ENCODE measurements at places on chromosomes 2 and 18.

GRCh38 chr2:241390301-241391206 lies 34.5 kb downstream of the FARP2 start:
- no peak for DNase-seq

- no peak for DNase-seq
Measured at GRCh38 chr2:226446406-226447001, 353.1 kb downstream of the IRS1 start.

- no peak for DNase-seq
Measured at GRCh38 chr2:231337807-231338759, 57.4 kb upstream of the B3GNT7 start.

DNA sequence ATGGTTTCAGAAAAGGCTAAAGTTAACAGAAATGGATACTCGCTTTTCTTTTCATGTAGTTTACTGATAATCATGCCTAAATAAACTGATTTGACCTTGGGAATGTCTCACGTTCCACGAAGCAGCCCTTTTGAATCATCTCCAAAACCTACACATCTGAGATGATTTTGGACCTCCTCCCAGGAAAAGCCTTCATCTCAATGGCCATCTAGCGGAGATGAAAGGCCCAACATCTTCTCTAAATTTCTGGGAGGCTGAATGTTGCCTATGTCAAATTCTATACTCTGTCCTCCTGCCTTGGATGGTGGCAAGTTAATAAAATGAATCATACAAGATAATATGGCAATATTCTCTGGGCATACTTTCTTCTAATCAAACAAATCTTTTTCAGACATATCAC lies 448.5 kb downstream of the ZEB2 start:
- DNase-seq = no peak

DNA sequence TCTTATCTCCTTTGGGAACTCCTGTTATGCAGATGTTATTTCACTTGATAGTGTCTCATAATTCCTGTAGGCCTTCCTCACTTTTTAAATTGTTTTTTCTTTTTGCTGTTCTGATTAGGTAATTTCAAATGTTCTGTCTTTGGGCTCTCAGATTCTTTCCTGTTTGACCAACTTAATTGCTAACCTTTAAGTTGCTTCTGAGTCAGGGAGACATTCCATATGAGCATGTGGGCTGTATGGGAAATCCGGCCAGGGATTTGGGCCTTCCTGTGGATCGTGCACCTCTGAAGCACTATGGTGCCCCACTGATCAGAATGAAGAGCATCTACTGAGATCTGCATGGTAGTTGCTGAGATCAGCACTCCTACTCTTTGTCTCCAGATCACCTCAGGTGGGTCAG lies 44.7 kb upstream of the REEP1 start:
- no peak for DNase-seq

- no peak for DNase-seq
Measured at GRCh38 chr18:47249314-47249981, 2.0 kb downstream of the SKOR2 start.

GRCh38 chr18:44987371-44987770 lies 306.7 kb downstream of the SETBP1 start:
- no peak for DNase-seq

- DNase-seq = no peak
Measured at GRCh38 chr18:63586966-63587365, at the start of gene SERPINB13. Gene SERPINB13 (plus strand): TSS chr18:63587343. CDS start chr18:63588668, 1,325 bp downstream.

DNA sequence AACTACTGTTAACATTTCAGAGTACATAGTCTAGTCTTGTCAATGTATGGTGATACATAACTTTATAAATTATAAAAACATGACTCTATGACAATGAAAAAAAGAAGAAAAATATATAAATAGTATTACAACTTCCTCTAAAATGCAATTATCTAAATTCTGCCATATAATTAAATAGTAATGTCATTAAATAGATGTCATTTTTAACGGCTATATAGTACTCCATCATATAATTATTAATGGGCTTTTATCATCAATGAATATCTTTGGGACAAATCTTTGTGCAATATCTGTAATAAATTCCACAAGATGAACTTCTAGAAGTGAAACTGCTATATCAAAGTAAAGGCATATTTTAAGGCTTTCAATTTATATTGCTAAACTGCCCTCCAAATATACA lies 24.8 kb downstream of the ATF2 start:
- no peak for DNase-seq

GRCh38 chr2:10794876-10795275 lies 17.7 kb downstream of the PDIA6 start:
- DNase-seq = no peak

- peak; percentile 11 for DNase-seq
Measured at GRCh38 chr2:10378189-10378588, 69.9 kb downstream of the ODC1 start.

DNA sequence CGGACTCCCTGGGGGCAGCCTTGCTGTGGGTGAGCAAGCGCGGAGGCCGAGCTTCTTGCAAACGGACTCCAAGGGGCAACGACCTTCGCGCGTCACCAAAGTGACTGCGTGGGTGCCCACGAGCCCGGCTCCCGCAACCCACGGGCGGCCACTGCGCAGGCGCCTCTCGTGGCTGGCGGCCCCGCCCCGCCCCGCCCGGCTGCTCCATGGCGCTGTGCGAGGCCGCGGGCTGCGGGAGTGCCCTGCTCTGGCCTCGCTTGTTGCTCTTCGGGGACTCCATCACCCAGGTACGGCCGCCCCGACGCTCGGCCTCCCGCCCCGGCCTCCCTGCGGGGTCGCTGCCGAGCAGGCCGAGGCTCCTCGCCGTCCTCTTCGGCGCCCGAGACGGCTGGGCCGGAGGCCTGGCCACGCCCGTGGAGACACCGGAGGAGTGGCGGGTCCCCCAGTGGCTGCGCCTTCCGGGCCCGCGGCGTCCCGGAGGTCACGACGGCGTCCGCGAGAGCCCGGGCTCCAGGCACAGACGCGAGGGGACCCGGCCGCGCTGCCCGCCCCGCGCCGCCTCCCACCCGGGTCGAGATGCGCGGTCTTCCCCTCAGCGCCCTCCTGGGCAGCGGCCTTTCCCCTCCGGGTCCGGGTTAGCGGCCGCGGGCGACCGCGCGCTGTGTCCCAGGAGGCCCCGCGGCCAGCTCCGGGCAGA lies at the start of gene IAH1:
Gene IAH1 (plus strand): TSS at position 191 of the 697 bp plus-strand sequence. CDS start 16 bp downstream, at position 207.
- peak; percentile 46 for DNase-seq

DNA sequence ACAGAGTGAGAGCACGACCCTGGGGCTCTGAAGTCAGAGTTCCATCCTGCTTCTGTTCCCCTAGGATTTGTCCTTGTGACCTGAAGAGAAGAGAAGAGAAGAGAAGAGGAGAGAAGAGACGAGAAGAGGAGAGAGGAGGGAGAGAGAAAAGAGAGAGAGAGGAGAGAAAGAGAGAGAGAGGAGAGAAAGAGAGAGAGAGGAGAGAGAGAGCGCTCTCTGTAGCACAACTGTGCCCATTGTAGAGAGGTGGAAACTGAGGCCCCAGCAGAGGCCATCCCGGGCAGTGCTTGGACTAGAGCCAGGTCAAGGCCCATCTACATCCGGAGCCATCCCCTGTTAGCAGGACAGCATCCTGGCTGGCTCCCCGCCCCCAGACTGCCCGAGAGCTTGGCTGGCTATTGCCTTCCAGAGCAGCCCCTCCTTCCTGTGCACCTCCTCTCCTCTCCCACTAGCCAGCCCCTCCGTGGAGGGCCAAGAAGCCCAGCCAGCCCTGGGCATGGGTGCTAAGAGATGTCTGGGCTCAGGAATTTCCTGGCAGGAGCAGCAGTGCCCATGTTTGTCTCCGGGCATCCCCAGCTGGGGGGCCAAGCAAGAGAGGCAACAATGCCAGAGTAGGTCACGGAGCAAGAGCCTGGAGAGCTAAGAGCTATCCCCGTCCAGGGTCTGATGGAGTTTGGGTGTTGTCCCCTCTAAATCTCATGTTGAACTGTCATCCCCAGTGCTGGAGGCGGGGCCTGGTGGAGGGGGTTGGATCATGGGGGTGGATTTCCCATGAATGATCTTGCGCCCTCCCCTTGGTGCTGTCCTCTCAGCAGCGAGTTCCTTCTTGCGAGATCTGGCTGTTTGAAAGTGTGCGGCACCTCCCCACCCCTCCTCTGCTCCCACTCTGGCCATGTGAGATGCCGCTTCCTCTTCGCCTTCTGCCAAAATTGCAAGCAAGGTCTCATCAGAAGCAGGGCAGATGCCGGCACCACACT lies 18.2 kb upstream of the GPR55 start:
- no peak for DNase-seq

- no peak for DNase-seq
Measured at GRCh38 chr2:239695106-239695727, 294.4 kb upstream of the HDAC4 start.

- DNase-seq = no peak
Measured at GRCh38 chr2:147171941-147172340, 672.9 kb upstream of the ACVR2A start.

DNA sequence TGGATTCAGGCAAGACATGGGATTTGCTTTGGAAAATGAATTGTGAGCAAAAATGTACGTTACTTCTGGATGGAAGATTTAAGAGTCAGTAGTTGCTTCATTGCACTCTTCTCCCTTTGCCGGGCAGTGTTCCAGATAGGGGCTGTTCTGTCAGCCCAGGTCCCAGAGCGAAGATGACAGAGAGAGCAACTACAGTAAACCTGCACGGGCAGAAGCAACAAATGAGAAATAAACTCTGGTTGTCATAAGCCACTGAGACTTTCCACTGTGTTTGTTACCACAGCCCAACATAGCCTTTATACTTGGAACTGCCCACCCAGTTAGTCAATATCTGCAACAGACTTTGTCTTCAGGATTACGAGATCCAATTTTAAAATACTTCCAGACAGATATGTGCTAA lies 83.3 kb downstream of the CACNB4 start:
- DNase-seq = no peak

GRCh38 chr2:58644451-58644850 lies 403.3 kb upstream of the FANCL start:
- DNase-seq = no peak

DNA sequence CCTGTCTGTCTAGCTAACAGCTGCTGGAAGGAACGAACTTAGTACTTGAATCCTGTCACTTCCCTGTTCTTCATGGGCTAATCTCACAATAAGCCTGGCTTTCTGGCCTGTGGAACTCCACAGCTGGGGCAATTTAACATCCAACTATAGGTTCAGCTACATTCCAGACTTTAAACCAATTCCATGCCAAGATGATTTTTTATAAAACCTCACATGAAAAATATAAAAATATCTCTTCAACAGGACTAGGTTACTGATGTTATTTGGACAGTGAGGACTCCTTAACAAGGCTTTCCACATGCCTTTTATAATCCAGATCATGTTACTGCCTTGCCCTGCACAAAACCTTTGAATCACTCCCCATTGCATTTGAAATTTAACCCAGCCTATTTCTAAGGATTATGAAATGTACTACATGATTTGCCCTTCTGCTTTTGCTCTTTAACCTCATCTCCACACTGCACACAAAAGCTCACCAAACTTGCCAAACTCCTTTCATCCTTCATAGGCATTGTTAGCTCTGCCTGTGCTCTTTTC lies 863.2 kb upstream of the CHAC2 start:
- no peak for DNase-seq

- no peak for DNase-seq
Measured at GRCh38 chr2:96856776-96857666, 795 bp downstream of the ANKRD39 start.

GRCh38 chr18:28175150-28175929 lies 1.6 kb downstream of the CDH2 start:
- DNase-seq = no peak

- DNase-seq = no peak
Measured at GRCh38 chr2:60028849-60029565, 524.4 kb downstream of the BCL11A start.

DNA sequence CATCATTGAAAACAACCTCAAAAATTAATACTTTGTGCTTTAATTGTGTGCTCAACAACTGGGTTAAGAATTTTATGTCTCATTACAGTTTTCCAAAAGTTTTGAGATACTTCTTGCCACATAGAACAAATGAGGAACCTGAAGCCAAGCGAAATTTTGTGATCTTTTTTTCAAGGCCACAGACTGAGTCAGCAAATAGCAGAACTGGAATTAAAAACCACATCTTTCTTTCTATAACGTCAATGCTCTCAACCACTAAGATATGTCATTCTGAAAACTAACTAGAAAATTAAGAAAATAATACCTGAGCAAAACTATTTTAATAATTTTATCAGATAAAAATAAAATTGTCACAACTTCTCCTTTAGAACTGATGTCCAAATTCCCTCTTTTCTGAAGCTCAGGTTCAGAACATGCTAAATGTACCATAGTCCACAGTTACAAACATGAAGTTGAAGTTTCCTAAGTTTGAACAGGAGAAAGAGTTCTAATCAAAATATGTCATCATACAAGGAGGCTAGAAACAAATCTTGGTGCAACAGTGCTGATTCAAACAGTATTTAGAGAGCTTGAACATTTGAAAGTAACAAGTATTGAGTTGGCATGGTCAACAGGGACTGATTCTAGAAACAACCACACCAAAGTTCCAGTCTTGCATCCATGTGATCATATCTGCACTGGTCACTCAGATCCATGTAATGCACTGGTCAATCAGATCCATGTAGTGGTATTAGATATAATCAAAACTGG lies 27.6 kb upstream of the CALCRL start:
- no peak for DNase-seq

GRCh38 chr2:72147303-72147971 lies at the start of gene CYP26B1:
Gene CYP26B1 (minus strand): TSS chr2:72147862. CDS start chr2:72147834, 28 bp downstream.
- no peak for DNase-seq

DNA sequence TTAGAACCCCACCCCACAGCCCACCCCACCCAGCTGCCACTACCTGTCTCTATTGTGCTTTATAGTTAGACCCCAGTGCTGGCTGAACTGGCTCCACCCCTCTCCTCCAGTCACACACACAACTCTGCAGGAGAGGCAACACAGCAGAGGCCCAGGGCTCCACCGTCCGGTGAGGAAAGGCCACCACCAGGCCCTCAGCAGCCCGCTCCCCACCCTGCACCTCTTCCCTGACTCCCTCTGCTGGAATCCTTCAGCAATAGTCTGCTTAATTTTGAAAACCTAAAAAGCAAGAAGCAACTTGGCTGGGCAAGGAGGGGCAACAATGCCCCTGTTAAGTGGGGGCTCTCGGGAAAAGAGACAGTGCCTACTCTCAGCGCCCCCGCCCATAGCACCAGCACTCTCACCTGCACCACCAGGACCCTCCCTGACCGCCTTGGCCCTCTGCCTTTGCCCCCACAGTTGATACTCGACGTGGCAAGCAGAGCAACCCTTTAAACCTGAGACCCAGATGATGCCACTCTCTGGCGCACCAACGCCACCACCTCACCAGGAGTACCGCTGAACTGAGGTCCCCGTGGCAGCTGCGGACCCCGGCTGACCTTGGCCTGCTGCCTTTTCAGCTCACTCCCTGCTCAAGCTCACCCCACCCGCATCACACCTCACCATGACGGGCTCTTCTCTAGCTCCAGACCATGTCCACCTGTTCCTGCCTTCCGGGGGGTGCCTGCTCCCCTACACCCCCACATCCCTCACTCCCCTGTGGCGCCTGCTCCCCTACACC lies 45.7 kb downstream of the NDUFA10 start:
- DNase-seq = no peak

- no peak for DNase-seq
Measured at GRCh38 chr2:235555371-235555770, 61.5 kb downstream of the AGAP1 start.

Measured in stimulated activated CD4-positive, alpha-beta T cell treated with anti-CD3 and anti-CD28 coated beads, TNF-alpha, amount 100 ng/mL, for 48 hours (primary cell).